ENCODE measurements at places on chromosomes 5 and 9. TPM values are rescaled to one million over a fixed set of nuclear protein-coding genes. Genes with fewer than 3 reads are reported as not detected.

The CCL28 gene
- total RNA-seq = 12.2 TPM

The DIRAS2 gene
- total RNA-seq = 1.7 TPM

The CTXN3 gene
- total RNA-seq = not detected

The IL5 gene
- total RNA-seq = not detected

The HAPLN1 gene
- total RNA-seq = not detected

The COMMD10 gene
- 39.8 TPM for total RNA-seq

The DRD1 gene
- total RNA-seq = not detected

The PCDHB13 gene
- total RNA-seq = 0.86 TPM

The TAF11L8 gene
- total RNA-seq = not detected

The IRX2 gene
- not detected for total RNA-seq

The FSTL4 gene
- total RNA-seq = 0.71 TPM

The ADAMTS13 gene
- total RNA-seq = 4.7 TPM

The CRHBP gene
- total RNA-seq = not detected

The EDIL3 gene
- 0.24 TPM for total RNA-seq

The RNF180 gene
- 2.4 TPM for total RNA-seq

The PCDHAC2 gene
- total RNA-seq = 12.6 TPM

GRCh38 chr5:36628695-36629094, 22.3 kb downstream of the SLC1A3 start:
- DNase-seq = no peak

GRCh38 chr9:114138552-114138971, 16.8 kb upstream of the COL27A1 start:
- DNase-seq = no peak

GRCh38 chr9:100425758-100426157, 1.2 kb upstream of the MSANTD3 start:
- no peak for DNase-seq

DNA sequence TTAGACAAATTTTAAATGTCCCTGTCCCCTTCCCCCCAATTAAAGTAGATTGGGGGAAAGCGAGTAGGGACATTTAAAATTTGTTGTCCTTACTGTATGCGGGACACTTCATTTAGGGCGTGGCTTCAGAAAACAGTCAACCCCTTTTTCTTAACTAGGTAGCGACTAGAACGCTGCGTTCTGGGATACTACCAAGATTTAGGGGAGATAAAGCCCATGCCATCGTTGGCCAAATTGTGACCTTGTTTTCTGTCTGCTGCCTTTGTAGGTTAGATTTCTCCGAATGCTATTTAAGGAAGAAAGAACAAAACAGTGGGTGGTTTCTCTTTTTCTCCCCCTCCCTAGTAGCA, 1.2 kb downstream of the CKS2 start:
- no peak for DNase-seq

GRCh38 chr9:77953590-77953989, 78.0 kb downstream of the GNAQ start:
- DNase-seq = no peak

DNA sequence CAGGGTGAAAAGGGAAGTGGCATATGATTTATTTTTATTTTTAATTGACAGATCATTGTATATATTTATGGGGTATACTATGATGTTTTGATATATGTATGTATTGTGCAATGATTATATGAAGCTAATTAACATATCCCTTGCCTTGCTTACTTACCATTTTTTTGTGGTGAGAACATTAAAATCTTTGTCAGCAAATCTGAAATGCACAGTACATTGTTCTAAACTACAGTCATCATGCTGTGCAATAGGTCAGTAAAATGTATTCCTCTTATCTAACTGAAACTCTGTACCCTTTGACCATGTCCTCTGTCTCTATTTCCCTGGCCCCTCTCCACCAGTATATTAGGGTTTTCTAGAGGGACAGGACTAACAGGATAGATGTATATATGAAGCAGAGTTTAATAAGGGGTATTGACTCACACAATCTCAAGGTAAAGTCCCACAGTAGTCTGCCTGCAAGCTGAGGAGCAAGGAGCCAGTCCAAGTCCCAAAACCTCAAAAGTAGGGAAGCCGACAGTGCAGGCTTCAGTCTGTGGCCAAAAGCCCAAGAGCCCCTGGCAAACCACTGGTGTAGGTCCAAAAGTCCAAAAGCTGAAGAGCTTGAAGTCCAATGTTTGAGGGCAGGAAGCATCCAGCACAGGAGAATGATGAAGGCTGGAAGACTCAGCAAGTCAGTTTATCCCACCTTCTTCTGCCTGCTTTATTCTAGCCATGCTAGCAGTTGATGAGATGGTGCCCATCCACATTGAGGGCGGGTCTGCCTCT, 122.2 kb upstream of the FBXL7 start:
- DNase-seq = no peak

DNA sequence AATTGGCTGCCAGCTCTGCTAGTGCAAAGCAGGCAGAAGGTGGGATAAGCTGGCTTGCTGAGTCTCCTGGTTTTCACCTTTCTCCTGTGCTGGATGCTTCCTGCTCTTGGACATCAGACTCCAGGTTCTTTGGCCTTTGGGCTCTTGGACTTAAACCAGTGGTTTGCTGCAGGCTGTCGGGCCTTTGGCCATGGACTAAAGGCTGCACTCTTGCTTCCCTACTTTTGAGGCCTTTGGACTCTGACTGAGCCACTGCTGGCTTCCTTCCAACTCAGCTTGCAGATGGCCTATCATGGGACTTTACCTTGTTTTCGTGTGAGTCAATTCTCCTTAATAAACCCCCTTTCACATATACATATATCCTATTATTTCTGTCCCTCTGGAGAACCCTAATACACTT, 1293.9 kb upstream of the CDH6 start:
- DNase-seq = no peak

GRCh38 chr9:95499847-95500246, 16.9 kb downstream of the PTCH1 start:
- DNase-seq = no peak

DNA sequence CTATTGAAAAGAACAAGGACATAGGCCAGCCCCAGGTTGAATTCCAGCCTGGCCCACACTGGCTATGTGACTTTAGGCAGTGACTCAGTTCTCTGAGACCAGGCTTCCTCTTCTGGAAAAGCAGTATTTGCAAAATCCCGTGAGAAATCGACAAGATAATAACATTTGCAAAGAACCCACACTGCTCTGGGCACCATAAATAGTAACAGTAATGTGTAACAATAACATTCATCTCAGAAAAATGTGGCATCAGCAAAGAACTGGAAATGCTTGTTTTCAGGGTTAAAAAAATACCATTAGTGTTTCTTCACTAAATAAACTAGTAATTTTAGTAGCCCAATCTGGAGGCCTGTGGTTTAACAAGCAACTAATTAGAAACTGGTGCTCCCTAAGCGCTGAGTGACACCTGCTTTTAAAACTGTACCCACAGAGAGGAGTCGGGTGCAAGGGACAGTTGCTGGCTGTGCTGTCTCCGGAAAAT, 148.4 kb downstream of the TTLL11 start:
- peak; percentile 5 for DNase-seq

DNA sequence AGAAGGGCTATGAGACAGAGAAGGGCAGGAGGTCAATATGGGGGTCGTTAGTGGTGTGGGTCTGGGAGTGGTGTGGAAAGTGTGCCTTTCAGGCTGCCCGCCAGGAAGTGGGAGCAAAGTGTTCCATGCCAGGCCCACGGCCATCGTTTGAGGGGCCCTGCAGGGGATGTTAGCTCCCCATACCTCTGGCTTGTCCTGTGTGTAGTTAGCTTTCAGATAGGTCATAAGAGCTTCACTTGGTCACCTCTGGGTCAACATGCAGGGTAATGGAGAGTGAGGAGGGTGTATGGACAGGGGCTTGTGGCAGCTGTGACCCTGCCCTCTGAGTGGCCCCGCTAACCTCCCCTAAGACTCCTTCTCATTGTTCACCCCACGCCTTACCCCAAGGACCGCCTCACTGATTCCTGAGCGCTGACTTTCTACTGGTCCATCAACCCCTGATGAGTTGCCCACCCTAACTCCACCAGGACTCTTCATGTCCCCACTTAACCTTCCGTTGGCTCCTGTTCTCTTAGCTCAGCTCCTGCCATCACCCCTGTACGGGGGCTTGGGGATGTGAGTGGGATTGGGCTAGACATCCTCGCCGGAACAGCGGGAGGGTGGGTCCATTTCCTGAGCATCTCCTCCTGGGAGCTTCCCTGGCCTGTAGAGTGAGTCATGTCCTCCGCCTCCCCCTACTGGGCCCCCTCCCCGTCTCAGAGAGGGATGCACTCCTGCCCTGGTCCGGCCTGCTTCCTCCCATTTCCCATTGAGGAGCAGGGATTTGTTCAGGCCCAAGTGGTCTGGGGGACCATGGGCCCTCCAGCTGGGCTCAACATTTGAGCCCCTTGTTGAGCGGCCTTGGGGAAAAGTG, 125.7 kb downstream of the FGF18 start:
- no peak for DNase-seq

- no peak for DNase-seq
Measured at GRCh38 chr9:69370430-69370829, 45.4 kb downstream of the ENTREP1 start.

DNA sequence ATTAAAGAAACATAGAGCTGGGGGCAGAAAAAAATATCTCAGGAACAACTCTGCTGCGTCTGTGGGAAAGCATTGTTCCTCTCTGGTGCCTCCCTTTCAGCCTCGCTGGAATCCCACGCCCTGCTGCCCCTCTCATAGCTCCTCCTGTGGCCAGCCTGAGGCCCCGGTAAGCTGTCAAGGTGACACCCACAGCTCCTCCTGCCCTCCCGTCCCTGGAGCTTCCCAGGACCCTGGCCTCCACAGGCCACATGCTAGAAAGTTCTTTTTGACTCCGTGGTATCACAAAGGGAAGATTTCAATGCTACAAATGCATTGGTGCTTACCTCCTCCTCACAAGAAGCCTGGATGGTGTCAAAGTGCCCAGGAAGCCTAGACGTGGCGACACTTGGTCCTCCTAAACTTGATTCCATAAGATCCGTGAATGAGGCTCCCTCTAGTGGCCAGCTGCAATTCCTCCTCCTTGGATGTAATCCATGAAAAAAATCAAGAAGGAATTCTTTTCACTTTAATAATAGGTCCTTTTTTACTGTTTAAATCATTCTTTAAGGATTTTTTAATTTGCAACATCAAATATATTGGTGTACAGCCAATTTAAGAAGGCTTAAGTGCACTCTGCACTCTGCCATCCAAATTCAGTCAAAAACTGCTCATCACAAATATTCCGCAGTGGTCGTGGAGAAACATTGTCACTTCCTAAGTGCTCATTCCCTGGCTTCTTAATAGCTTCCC, 104.9 kb downstream of the CFAP90 start:
- DNase-seq = peak; percentile 79

GRCh38 chr9:115945009-115945431, 208.6 kb upstream of the PAPPA start:
- no peak for DNase-seq

GRCh38 chr5:34009610-34010009, 1.8 kb upstream of the AMACR start:
- DNase-seq = no peak

GRCh38 chr9:32412440-32412839, 28.0 kb downstream of the ACO1 start:
- no peak for DNase-seq

DNA sequence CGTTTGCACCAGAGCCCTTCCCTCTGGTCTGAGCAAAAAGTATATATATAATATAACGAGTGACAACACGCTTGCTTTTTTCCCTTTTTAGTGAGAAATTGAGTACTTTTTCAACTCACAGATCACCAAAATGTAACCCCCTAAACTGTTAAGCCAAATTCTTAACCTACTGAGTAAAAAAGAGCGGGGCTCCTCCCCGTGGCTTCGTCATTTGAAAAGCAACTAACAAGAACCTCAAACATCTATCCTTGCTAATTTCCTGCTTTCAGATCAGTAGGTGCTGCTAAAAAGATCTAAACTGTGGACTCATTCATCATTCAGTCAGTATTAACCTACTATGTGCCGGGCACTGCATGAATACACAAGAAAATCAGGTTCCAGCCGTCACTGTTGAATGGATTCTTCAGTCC, 1.0 kb upstream of the PTBP3 start:
- DNase-seq = no peak

GRCh38 chr9:104794070-104794469, 30.1 kb downstream of the NIPSNAP3B start:
- no peak for DNase-seq
